ENCODE measurements at places on chromosomes 16 and 17. TPM values are rescaled to one million over a fixed set of nuclear protein-coding genes. Genes with fewer than 3 reads are reported as not detected.
A peak's percentile ranks its signal among the peaks of the same experiment; 100 is the strongest.

The AHSP gene
- 3.0 TPM for polyA plus RNA-seq

DNA sequence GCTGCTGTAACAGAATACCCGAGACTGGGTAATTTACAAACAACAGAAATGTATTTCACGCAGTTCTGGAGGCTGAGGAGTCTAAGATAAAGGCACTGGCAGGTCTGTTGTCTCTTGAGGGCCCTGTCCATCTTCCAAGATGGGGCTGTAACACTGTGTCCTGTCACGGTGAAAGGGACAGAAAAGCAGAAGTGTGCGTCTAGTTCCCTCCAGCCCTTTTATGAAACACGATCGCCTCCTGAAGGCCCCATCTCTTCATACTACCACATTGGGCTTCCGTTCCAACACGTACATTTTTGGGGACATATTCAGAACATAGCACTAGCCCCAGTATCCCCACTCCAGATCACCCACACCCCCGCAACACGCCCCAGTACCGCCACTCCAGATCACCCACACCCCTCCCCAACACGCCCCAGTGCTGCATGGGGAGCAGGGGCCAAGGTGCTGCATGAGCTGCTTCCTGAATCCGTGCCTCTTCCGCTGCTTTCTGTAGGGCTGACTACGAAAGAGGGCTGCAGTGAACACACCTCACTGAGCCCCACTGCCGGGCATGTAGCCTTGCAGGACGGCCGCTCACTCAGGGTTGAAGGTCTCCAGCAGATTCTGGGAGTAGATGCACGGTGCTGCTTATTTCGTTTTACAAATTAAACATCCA, 91.9 kb downstream of the RPTOR start:
- no peak for DNase-seq

The B4GALNT2 gene
- polyA plus RNA-seq, result 0.73 TPM

The DBF4B gene
- 21.6 TPM for polyA plus RNA-seq

The ANKFN1 gene
- polyA plus RNA-seq, result 0.93 TPM

The TAC4 gene
- polyA plus RNA-seq, result 0.67 TPM

DNA sequence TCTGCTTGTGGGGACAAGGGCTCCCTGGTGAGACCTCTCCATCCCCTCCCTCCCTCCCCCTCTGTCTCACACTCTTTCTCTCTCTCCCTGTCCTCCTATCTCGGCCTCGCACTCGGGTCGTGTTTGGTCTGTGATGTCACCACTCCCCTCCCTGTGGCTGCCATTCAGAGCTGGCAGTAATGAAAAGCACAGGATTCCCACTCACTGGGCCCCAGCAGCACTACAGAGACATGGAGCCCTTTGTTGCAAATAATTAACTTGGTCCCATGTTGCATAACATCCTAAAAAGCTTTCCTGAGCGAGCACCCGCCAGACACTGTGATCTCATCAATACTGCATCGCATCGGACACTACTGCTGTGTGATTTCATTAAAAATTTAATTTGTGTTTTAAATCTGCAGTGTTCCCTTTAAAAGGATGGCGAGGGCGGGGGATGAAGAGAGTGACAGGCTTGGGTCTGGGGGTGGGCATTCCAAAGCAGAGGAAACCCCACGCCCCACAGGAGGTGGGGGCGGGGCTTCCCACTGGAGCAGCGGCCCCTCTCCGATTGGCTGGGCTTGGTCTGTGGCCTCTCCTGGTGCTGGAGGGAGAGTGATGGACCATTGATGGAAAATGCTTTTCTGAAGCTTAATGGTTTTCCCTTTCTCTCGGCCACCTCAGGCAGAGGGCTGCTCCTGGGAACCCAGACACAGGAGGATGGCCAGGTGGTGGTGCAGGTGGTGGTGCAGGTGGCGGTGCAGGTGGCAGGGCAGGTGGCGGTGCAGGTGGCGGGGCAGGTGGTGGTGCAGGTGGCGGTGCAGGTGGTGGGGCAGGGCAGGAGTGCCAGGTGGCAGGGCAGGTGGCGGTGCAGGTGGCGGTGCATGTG, 15.3 kb upstream of the NPTX1 start:
- DNase-seq, result no peak

The KRTAP3-1 gene
- not detected for polyA plus RNA-seq

DNA sequence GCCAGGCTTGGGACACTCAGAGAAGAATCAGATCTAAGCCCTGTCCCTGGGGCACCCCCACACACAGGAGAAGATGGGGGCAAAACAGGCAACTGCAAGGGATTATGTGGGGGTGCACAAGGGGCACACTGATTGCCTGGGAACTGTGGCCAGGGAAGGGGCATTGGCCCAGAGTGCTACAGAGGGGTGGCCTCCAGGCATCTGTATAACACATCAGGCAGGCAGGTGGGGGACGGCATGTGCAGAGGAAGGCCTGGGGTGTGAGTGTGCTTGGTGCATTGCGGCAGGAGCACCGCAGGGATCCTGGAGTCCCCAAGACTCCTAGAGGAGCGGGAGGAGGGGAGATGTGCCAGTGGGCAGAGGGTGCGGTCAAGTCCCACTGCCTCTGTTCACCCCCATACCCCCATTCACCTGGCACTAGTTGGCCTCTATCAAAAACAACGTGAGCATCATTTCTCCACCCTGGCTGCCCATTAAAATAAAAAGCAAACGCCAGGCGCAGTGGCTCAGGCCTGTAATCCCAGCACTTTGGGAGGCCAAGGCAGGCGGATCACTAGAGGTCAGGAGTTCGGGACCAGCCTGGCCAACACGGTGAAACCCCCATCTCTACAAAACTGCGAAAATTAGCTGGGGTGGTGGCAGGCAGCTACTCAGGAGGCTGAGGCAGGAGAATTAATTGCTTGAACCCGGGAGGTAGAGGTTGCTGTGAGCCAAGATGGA, 41.5 kb downstream of the C16orf82 start:
- DNase-seq, result no peak

GRCh38 chr16:57794849-57795430, 7.4 kb downstream of the KIFC3 start:
- no peak for DNase-seq

- DNase-seq, result no peak
Observed at GRCh38 chr16:4369007-4369733, 2.5 kb upstream of the VASN start.

GRCh38 chr17:32323811-32324491, 18.0 kb downstream of the C17orf75 start:
- DNase-seq, result no peak

DNA sequence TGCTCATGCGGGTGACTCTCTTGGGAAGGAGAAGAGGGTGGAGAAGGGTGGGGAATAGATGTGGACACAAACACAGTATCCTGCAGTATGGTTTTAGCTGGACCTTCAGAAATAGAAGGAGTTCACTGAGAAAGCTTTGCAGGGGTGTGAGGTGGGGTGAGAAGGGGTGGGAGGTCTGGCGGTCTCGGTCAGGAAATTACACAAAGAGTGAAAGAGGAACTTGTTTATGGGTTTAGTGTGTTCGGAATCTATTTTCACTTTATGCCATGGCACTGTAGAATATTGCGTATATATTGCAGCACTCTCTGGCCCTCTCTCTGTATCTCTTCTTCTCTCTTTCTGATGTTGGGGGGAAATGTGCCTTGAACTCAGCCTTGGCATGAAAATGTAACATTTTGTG, 148.2 kb upstream of the GOT2 start:
- DNase-seq, result no peak

DNA sequence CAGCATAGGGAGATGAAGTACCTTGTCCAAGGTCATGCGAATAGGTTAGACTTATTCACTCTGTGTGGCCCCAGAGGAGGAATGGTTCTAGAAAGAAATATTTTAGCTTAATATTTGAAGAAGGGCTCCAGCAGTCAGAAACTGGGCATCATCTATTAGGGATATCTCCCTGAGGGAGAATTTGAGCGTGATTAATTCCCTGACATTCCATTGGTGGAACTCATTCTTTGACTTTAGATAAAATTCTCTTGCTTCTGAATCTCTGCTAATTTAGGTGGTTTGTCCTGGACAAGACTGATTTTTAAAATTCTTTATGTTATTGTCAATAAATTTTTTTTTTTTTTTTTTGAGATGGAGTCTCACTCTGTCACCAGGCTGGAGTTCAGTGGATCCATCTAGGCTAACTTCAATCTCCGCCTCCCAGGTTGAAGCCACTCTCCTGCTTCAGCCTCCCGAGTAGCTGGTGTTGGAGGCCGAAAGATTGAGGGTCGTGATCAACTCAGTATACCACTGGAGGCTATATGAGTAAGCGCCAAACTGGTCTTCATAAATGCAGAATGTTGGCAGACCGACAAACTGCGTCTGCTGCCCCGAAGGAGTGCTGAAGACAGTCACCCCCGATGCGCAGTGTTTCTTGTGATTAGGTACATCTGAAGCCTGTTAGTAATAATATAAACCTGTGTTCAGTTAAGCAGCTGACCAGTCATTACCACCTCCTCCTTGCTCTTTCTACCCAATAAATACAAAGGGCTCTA, 267.9 kb upstream of the HSBP1 start:
- DNase-seq, result no peak

DNA sequence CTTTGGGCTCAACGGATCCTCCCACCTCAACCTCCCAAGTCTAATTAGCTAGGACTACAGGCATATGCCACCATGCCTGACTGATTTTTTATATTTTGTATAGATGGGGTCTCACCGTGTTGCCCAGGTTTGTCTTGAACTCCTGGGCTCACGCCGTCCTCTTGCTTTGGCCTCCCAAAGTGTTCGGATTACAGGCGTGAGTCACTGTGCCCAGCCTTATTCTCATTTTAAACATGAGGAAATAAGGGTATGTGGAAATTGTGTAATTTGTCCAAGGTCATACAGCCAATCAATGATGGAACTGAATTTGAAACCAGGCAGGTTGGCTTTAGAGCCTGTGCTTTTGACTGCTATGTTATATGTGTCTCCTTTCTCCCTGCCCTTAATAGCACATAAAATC, 27.4 kb upstream of the AQP8 start:
- no peak for DNase-seq

The DHX58 gene
- polyA plus RNA-seq, result 6.8 TPM

The FBXO39 gene
- polyA plus RNA-seq, result 0.17 TPM

- DNase-seq, result no peak
Observed at GRCh38 chr17:49935526-49936210, 33.3 kb upstream of the DLX4 start.

The CCL8 gene
- polyA plus RNA-seq, result 0.15 TPM

GRCh38 chr17:80187515-80187941, 17.7 kb downstream of the CARD14 start:
- DNase-seq, result no peak

The LRRC46 gene
- polyA plus RNA-seq, result 2.8 TPM

GRCh38 chr17:42243493-42243982, 32.7 kb downstream of the STAT5B start:
- no peak for DNase-seq

DNA sequence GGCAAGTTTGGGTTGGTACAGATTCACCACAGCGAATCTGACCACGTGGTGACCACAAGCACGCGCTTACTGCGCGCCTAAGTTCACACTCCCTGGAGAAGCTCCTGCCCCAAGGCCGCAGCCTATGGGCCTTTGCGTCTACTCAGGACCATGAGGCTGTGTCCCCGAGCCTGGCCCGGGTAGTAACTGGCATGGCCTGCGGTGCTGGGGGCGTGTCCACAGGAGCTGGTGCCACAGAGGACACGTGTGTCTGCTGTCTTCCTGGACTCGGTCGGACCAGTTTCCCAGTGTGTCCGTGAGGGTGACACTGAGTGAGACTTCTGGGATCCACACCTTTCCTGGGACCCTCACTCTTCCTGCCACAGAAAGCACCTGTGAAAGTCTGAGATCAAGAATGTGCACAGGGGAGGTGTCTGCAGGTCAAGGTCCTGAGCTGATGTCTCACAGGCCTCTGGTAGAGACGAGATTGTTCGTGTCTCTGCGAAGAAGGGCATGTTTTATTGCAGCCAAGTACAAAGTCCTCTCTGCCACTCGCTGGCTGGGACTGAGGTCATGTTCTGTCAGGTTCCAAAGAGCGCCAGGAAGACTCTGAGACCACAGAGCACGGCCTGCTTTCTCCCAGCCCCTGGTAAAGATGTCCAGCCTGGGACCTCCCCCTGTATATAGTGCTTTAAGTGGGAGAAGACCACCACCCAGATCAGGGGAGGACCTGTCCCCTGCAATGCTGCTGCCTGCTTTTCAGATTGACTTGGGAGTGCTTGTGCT, 25.2 kb upstream of the CAPN15 start:
- no peak for DNase-seq

GRCh38 chr16:7374614-7375174, 42.0 kb downstream of the RBFOX1 start:
- no peak for DNase-seq

DNA sequence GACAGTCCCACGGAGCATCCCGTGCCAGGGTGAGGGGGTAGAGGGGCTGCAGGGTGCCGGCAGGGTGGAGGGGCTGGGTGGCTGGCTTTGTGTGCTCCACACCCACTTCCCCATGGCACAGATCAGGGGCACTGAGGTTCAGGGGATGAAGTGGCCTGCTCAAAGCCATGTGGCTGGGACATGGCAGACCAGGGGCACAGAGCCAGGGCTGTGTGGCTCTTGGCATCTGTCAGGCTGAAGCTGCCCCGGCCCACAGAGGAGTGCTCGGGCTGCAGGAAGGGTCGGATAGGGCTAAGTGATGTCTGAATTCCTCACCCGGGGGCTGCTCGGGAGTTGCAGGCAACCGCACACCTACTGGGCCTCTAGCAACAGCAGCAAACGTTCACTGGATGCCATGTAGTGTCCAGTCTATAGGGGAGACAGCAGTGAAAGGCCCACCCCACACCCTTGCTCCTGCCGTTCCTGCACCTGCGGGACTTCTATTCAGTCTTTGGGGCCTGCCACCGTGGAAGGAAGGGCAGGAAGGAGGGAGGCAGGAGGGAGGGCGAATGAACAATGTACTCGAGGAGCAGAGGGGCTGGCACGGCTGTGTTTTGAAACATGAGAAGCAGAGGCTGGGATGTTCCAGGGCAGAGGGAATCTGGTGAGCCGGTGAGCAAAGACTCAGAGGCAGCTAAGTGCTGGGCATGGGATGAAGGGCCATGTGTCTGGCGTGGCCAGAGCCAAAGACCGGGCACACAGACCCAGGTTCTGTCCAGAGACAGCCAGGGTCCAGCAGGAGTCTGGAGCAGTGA, 15.1 kb downstream of the SLC5A10 start:
- DNase-seq, result peak; percentile 58

The MYH1 gene
- 0.05 TPM for polyA plus RNA-seq

DNA sequence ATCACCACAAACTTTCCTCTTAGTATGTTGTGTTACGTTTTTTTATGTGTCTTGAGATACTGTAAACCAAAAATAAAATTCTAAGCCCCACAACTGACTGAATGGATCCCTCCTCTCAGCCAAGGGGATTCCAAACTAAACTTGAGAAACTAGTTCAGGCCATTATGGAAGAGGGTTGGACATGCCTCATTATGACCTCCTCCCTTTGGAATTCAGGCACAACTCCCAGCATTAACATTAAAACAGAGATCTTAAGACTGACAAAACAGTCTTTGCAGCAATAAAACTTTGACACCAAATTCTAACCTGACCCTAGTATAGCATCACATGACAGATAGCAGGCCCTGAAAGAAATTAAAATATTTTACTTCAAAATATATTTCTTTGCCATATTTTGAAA, 51.1 kb upstream of the SLC47A1 start:
- no peak for DNase-seq

DNA sequence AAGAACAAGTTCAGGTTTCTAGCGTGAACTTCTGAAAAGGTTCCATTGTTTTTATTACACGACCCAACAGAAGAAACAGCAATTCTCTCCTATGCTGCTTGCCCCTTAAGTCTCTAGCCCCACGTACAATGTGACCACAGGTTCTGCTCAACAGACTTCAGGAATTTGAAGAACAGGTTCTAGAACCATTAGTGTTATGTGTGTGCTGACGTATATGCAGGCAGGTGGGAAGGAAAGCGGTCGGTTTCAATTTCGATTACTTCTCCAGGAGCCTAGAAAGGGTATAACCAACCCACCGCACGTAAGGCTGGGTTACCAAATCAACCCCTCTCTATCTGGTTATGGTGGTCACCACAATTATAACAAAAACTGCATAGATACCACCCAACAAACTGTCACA, 39.4 kb downstream of the XPO6 start:
- no peak for DNase-seq

The ABCA8 gene
- 1.1 TPM for polyA plus RNA-seq

The KRT9 gene
- polyA plus RNA-seq, result not detected
